ENCODE measurements at places on chromosomes 12 and 14.

- no peak for DNase-seq
Measured at GRCh38 chr12:12207746-12208145, 59.1 kb downstream of the LRP6 start.

GRCh38 chr14:34993426-34993825, 10.6 kb downstream of the SRP54 start:
- DNase-seq: no peak

DNA sequence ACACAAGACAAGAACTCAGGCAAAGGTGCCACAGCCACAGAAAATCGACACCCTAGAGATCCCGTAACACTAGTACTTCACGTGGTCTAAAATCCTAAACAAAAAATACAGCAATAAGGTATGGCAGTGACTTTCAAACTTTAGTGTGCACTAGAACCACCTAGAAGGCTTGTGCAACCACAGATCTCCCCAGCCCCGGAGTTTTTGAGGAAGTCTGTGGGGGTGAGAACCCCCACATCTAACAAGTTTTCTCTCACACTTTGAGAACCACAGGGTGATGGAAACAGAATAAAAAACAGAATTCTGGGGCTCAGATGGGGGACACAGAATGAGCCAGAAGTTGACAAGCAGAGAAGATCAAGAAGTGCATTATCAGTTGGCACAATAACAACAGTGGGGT, 254.0 kb downstream of the ANO6 start:
- DNase-seq: no peak

- DNase-seq: no peak
Measured at GRCh38 chr12:75170640-75171185, 38.9 kb downstream of the KCNC2 start.

- no peak for DNase-seq
Measured at GRCh38 chr12:29004936-29005304, 144.2 kb upstream of the FAR2 start.

DNA sequence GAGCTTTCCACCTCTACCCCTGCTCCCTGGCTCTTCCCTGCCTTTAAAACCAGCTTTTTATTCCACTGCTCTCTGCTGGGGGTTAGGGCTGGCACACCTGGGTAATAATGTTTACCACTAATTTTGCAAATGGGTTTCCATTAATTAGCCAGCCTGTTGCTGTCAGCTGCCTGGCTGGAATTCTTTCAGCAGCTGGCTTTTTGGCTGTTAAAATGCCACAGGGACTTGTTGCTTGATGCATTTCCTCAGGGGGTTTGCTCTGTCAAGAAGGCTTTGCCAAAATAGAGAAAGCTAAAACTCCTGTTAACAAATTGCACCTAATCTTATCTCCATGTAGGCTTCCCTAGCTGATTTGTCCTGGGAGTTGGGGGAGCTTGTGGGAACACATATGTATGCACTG, 51.8 kb upstream of the PSMC1 start:
- DNase-seq: no peak

DNA sequence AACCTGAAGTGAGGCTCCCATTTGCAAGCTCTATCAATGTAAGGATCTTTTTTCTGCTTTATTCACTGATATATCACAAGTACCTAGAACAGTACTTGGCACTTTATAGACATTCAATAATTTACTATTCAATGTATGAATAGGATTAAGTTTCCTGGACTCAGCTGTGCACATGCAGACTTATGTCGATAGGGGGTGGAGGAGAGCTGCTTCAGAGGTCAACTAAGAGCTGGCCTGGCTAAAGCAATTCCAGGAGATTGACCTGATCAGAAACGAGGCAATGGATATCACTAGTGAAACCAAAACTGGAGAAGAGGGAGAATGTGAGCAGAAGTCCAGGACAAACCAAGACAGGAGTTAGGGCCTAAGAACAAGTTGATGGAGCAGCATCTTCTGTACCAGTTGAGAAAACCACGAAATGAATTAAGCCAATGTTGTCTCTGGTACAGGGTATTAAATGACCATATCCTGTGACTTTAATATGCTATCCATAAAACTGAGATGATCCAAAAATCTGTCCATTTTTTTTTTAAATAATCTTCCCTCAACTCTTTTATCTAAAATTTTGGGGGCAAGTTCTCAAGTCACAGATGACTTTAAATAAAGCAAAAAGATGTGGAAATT, 169.2 kb downstream of the PIK3C2G start:
- no peak for DNase-seq

DNA sequence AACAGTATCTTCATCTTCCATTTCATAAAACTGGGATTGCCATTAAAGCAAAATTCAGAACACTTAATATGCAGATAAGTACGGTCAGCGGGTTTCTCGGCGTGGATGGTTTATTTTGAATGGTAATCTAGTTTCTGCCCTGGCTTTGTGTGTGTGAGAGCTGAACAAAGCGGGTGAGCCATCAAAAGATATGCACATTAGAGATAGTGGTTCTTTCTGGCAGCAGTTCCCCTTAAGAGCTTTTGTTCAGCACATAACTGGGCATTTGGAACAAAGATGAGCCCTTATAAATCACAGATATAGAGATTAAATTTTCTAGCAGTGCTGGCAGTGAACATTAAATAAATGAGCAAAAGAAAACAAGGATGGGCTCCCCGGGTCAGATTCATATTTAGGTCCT, 207.5 kb downstream of the CALM1 start:
- DNase-seq: no peak

DNA sequence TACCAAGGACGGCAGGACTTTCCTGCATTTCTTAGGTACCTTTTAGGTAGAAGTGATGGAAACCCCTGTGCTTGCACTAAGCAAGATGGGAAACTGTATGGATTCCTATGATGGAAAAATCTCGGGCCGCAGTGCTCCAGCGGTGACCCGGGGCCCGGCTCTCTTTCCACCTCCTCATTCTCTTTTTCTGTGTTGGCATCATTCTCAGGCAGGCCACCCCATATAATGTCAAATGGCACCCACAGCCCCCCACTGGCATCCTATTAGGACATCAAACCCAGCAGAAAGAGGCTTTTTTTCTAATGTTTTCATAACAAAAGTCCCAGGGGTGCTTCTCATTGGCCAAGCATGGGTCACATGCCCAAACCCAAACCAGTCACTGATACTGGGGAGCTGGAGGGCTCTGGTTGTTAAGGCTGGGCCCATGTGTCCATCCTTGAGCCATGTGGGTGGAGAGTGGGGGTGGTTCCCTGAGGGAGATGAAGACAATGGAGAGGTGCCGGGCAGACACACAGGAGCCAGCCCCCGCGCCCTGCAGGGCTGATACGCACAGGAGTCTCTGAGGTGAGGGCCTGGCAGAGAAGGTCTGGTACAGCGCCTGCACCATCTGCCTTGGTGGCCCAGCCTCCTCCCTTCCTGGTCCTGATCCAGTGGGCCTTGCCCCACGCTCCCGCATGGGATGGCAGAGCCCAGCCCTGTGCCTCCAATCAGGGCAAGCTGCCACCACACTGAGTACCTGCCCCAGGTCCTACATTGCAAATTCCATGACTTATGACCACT, 142.1 kb downstream of the CALM1 start:
- DNase-seq: no peak
